Activated T-cell treated with anti-CD3 and anti-CD28 coated beads, Interleukin-2, amount 50 U/mL, for 24 hours (primary cell): ENCODE measurements at places on chromosomes 16 and 17.

DNA sequence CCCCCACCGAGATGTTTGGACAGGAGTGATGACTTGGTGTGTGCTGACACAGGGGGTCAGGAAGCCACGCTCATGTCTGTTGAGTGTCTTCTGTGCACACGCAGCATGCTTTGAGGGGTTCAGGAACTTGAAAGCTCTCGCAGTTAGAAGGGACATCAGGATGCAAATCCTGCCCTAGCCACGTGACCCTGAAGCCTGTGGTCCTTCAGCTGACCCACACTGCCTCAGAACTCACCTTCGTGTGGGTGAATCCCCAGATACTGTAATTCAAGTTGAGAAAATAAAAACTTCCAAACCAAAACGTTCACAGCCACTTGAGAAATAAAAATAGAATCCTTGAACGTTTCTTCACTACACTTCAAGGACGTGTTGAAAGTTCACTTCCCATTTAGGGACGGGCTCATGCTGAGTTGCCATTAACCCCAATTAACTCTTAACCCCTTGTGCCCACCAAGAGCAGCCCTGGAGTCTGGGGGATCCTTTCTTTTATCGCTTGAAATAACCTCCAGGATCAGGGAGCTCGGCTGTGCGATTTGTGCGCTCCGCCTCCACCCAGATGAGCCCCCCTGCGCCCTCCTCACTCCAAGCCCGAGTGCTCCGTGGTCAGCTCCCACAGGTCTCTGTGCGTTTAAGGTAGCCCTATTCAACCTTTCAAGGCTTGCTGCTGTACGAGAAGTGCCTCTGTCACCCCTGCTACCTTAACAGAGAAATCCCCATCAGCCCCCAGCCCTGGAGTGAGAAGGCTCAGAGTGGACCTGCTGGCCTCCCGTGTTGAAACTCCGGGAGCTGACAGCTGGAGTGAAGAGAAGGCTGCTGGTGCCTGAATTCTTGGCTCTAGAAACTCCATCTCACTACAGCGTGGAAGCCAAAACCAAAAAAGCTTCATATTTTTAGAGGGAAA, 36.2 kb upstream of the NAT9 start:
- H3K27me3 ChIP-seq = no peaks in the 10 kb centered on the region
- no peak overlapping the region for H3K27ac ChIP-seq
- no peak overlapping the region for H3K4me3 ChIP-seq
- DNase-seq = no peak
- H3K4me1 ChIP-seq = no peaks in the 10 kb centered on the region
- peaks cover 52% of the 10 kb centered on the region for H3K36me3 ChIP-seq

DNA sequence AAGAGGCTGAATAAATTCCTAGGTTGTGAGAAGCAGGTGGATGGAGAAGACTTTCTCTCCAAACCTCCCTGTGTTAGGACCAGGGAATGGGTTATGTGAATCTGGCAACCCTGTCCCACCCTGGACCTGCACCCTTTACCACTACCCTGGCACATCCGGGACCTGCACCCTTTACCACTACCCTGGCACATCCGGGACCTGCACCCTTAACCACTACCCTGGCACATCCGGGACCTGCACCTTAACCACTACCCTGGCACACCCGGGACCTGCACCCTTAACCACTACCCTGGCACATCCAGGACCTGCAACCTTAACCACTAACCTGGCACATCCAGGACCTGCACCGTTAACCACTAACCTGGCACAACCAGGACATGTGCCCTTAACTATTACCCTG, 207.0 kb upstream of the CACNG3 start:
- peaks cover 55% of the 10 kb centered on the region for H3K36me3 ChIP-seq
- H3K4me3 ChIP-seq = no peak overlapping the region
- H3K27ac ChIP-seq = peak overlapping the region; percentile 30
- H3K4me1 ChIP-seq = peaks cover 10% of the 10 kb centered on the region

- peaks cover 34% of the 10 kb centered on the region for H3K4me1 ChIP-seq
- peak overlapping the region; percentile 75 for H3K27ac ChIP-seq
- no peak overlapping the region for H3K4me3 ChIP-seq
Observed at GRCh38 chr17:29674281-29674680, 51.6 kb upstream of the CORO6 start.

DNA sequence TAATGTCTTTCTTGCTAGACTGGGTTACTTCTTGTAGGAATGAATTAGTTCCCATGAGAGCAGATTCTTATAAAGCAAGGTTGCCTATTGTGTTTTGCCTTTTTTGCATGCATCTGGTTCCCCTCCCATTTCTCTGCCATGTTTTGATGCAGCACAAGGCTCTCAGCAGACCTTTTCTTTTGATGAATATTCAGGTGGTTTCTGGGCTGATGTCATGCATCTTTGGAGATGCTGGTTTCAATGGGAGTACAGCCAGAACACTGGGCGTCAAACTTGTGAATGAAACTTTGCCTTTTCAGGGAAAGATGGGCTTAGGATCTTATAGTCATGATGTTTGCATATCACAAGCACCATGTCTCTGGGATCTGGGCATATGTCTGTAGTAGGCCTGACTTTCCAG, 111.7 kb upstream of the CCL2 start:
- H3K36me3 ChIP-seq = no peaks in the 10 kb centered on the region
- no peaks in the 10 kb centered on the region for H3K4me1 ChIP-seq
- DNase-seq = no peak
- H3K4me3 ChIP-seq = no peak overlapping the region

- H3K4me1 ChIP-seq = peaks cover 2% of the 10 kb centered on the region
- no peaks in the 10 kb centered on the region for H3K36me3 ChIP-seq
- no peak for DNase-seq
- H3K27ac ChIP-seq = no peak overlapping the region
- no peaks in the 10 kb centered on the region for H3K27me3 ChIP-seq
Observed at GRCh38 chr16:2821487-2822157, 4.6 kb downstream of the PRSS21 start.

GRCh38 chr16:49856672-49857330, 889 bp upstream of the ZNF423 start:
- peak overlapping the region; percentile 62 for H3K4me3 ChIP-seq
- DNase-seq = peak; percentile 45
- H3K36me3 ChIP-seq = no peaks in the 10 kb centered on the region

- no peak overlapping the region for H3K4me3 ChIP-seq
- peaks cover 2% of the 10 kb centered on the region for H3K4me1 ChIP-seq
- no peak for DNase-seq
- no peak overlapping the region for H3K27ac ChIP-seq
- H3K27me3 ChIP-seq = no peaks in the 10 kb centered on the region
Observed at GRCh38 chr16:48308535-48308934, 61.2 kb upstream of the ABCC11 start.

- no peak overlapping the region for H3K27ac ChIP-seq
- no peaks in the 10 kb centered on the region for H3K27me3 ChIP-seq
- no peak for DNase-seq
- H3K4me1 ChIP-seq = peaks cover 27% of the 10 kb centered on the region
- H3K4me3 ChIP-seq = no peak overlapping the region
- peaks cover 60% of the 10 kb centered on the region for H3K36me3 ChIP-seq
Observed at GRCh38 chr17:1730326-1731193, 6.1 kb downstream of the WDR81 start.

DNA sequence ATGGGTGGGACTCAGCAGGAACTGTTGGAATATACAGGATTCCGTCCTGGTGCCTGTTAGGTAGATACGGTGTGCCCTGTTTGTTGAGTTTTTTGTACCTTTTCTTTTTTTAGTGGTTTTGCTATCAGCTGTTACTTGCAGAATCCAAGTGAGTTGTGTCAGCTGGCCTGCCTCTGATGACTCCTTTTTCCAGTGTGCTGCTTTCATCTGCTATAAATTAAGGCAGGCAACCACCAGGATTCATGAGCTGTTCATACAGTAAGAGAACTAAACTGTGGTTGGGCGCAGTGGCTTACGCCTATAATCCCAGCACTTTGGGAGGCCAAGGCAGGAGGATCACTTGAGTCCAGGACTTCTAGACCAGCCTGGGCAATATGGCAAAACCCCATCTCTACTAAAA, 79.9 kb downstream of the WNT3 start:
- peaks cover 10% of the 10 kb centered on the region for H3K4me1 ChIP-seq
- H3K27ac ChIP-seq = no peak overlapping the region
- DNase-seq = no peak
- H3K36me3 ChIP-seq = peaks cover 18% of the 10 kb centered on the region
- H3K27me3 ChIP-seq = no peaks in the 10 kb centered on the region

DNA sequence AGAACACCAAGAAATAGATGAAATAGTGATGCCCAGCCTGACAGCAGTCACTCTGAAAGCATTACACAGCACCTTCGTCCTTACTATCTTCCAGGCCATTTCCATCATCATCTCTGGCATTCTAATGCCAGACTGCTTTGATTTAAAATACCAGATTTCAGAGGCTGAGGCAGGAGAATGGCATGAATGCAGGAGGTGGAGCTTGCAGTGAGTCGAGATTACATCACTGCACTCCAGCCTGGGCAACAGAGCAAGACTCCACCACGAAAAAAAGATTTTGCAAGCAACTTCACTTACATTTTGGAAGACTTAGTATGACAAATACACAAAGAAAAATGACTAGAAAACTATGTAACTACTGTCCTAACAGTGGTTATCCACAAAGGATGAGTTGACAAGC, 244.0 kb downstream of the CPPED1 start:
- peaks cover 7% of the 10 kb centered on the region for H3K4me1 ChIP-seq
- H3K27ac ChIP-seq = no peak overlapping the region
- peaks cover 15% of the 10 kb centered on the region for H3K36me3 ChIP-seq

DNA sequence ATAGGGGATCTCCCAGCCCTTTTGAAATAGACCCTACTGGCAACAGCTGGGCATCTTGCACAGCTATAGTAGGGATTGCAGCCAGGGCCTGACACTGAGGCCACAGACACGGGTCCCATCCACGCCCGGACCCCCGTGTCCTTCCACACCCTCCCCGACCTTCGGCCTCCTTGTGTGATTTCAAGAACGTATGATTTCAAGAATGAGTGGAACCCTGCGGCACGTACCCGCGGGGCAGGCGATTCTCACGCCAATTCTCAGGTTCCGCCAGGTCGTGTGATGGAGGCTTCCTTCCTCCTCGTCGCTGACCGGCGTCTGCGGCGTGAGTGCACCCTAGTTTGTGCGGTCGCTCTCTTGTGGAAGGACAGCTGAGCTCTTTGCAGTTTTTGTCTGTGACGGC, 56.3 kb upstream of the GNG13 start:
- no peak for DNase-seq
- H3K27ac ChIP-seq = no peak overlapping the region
- H3K4me3 ChIP-seq = no peak overlapping the region
- H3K36me3 ChIP-seq = peaks cover 13% of the 10 kb centered on the region
- H3K4me1 ChIP-seq = no peaks in the 10 kb centered on the region

DNA sequence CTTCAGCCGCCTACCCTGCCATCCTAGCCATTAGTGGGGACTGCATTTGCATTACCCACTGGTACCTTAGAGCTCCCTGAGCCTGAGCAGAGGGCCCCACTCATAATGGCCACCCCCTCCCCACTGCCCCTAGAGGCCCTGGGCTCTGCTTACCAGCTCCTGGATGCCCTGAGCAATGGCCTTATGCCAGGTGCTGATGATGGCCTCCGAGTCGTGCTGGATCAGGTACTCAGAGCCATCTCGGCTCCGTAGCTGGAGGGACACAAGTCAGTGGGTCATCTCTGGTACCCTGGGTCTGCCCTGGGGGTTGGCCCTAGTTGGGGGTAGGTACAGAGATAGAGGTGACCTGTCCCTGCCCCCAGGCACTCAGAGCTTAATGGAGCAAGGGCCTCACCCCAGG, 34.9 kb downstream of the ARHGAP27 start:
- DNase-seq = no peak
- H3K27me3 ChIP-seq = no peaks in the 10 kb centered on the region
- no peak overlapping the region for H3K4me3 ChIP-seq

DNA sequence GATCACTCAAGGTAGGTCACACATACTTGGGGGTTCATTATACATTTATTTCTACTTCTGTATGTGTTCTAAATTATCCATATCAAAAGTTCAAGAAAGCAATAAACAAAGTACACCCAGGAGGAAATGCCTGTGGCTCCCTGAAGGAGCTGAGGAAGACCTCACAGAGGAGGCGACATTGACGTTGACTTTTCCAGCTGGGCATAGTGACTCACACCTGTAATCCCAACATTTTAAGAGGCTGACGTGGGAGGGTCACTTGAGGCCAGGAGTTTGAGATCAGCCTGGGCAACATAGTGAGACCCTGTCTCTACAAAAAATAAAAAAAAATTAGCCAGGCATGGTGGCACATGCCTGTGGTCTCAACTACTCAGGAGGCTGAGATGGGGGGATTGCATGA, 16.3 kb downstream of the ITGAD start:
- H3K36me3 ChIP-seq = no peaks in the 10 kb centered on the region
- H3K27ac ChIP-seq = no peak overlapping the region
- H3K4me3 ChIP-seq = no peak overlapping the region

DNA sequence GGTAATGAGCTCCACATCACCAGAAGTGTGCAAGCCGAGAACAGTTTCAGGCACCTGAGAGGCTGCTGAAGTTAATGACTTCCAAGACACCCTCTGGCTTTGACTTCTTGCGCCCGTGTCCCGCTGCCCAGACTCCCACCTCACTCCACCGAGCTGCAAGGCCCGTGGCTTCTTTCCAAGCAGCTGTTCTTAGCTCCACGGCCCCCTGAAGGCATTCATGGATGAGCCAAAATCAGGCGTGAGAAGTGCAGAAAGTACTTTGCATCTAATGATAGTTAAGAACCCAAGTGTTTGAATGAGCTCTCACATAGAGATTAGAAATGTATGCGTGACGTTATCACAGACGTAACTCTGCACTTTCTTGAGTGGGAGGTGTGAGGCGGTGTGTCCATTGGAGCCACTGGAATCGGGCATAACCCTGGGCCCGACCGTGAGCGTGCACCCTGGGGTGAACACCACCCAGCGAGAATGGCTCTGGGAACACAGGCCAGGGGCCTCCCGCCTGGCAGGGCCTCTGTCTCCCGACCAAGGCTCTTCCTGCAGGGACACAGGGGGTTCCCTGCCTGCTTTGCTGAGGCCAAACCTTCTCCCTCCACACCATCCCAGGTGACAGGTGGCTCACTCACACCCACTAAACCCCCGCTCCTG, 11.0 kb downstream of the NPTX1 start:
- H3K4me1 ChIP-seq = no peaks in the 10 kb centered on the region
- no peak for DNase-seq
- H3K27me3 ChIP-seq = peaks cover 55% of the 10 kb centered on the region
- H3K4me3 ChIP-seq = no peak overlapping the region
- H3K36me3 ChIP-seq = peaks cover 2% of the 10 kb centered on the region

DNA sequence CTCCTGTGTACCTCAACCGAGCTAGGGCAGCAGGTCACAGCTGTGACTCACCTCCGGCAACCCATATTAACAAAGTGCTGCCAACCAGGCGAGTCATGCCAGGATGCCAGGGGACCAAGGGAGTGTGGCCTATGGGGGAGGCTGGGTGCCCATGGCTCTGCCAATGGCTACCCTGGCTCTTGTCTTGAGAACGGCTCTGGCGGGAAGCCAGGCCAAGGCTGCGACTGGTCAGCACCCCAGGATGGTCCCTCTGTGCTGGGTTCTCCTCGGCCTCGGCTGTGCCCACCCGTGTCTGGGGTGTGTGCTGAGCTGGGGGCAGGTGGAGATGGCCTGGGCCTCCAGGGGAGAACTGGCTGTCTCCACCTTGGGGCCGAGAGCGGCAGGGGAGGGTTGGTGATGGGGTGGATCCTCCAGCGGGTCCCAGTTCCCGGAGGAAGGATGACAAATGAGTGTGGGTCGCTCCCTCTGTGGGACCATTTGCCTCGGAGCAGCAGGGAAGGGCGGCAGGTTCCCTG, 75.8 kb downstream of the MRC2 start:
- H3K36me3 ChIP-seq = no peaks in the 10 kb centered on the region
- H3K4me1 ChIP-seq = peaks cover 15% of the 10 kb centered on the region
- DNase-seq = no peak
